ENCODE measurements at places on chromosomes 2 and 18. TPM values are rescaled to one million over a fixed set of nuclear protein-coding genes. Genes with fewer than 3 reads are reported as not detected.

DSG1 gene
- not detected for total RNA-seq

CRYGD gene
- total RNA-seq = not detected

KCNK3 gene
- total RNA-seq = not detected

ABCG5 gene
- not detected for total RNA-seq

LOXL3 gene
- total RNA-seq = 3.1 TPM

DNA sequence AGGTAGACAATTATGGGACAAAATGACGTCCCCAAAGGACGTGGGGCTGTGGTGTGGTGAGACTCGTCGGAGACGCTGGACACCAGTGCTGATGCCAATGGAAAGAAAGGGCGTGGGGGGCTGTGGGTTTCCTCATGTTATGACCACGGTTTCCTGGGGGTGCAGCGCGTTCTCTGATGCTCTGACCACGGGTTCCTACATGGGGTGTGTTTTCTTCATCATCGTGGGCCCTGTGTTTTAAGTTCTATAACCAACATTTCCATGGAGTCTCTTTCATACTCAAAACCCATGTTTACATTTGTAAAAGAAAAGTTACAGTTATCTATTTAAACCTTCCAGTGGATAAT lies 141.6 kb downstream of the RTP5 start:
- DNase-seq = no peak

- DNase-seq = no peak
These were observed 392.1 kb upstream of the KCNJ3 start for GRCh38 chr2:154306266-154306970.

- no peak for DNase-seq
These were observed 221.6 kb downstream of the CYP26B1 start for GRCh38 chr2:71926089-71926447.

DNA sequence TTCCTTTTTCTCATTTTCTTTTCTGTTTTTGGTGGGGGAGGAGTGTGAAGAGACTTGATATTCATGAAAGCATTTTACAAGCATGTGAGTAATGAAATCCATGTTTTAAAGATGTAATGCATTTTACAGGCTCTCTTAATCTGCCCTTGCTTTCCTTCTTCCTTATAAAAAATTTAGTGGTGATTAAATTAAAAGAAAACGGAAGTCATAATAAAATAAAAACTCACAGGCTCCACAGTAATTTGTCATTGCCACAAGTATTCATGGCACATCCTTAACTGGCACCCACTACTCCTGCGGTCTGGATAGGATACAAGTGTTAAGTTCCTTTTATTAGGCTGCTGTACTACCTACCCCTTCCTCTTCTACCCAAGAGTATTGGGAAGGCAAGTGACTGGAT lies 241.2 kb downstream of the SLC4A3 start:
- no peak for DNase-seq

- no peak for DNase-seq
These were observed 769 bp downstream of the ATF2 start for GRCh38 chr2:175167076-175167791.

- no peak for DNase-seq
These were observed 26.9 kb downstream of the COL4A3 start for GRCh38 chr2:227191367-227191766.

DNA sequence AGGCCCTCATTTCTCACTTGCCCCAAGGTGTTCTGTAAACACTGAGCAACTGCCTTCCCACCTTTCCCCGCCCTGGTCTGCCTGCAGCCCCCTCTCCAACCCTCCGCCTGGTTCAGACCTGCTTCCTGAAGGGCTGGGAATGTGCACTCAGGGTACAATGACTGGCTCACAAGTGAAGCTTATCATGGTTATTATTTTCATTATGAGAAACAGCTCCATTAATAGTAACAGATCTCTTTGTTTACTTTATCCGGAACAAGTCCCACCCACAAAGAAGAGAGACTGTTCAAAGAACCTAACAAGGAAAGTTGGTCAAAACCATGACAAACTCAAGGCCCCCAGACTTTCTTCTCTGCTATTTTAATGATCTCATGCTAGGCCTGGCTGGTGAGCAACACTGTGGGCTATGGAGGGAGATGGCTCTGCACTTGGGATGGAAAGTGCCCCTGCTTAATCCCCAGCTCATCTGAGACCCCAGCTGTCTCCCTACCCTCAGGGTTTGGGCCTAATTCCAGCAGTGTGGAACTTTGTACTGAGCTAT lies 36.7 kb downstream of the ARHGAP25 start:
- no peak for DNase-seq

DNA sequence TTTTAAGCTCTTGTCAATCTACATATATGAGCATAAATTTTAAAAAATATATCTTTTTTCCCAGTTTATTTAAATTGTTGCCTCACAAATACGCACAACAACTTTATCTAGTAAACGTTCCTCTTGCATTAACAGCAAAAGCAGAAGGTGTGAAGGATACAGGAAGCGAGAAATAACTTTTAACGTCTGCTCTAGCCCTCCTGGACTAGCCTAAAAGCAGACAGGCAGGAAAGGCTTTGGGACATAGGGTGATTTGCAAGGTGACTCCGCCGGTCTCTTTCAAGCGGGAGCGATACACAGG lies 434 bp upstream of the DUSP19 start:
- no peak for DNase-seq

- no peak for DNase-seq
These were observed 1.2 kb upstream of the LYG2 start for GRCh38 chr2:99256677-99257076.

- DNase-seq = peak; percentile 71
These were observed 186.4 kb downstream of the MREG start for GRCh38 chr2:215826838-215827441.

DNA sequence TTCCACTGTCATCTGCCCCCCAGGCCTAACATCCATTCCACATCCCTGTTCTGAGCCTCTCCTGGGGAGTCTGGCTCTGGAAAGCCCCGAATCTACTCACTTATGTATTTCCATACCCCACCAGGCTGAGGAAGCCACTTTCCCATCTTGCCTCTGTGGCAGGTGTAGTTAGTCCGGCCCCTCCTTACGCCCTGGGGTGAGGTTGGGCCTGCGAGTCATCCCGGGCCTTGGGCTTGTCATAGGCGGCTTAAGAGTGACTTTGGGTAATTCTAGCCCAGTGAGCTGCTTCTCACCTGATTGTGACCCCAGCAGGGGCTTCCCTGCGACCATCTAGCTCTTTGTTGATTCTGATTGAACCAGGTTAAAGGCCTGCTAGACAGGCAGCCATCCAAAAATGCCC lies 21.1 kb downstream of the PCARE start:
- peak; percentile 87 for DNase-seq

DNA sequence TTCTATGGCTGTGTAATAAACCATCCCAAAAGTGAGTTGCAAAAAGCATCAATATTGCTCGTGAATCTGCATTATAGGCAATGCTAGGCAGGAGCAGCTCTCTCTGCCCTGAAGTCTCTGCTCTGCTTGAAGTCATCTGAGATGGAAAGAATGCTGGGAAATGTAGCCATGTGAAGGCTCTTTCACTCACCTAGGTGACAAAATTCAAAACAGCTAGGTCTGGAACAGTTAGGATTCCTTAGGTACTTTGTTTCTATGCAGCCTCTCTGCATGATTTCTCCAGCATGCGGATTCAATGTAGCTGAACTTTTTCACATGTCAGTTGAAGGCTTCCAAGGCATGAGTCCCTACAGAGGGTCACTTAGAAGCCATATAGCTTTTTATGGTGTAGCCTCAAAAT lies 1383.7 kb downstream of the LRP1B start:
- no peak for DNase-seq

DNA sequence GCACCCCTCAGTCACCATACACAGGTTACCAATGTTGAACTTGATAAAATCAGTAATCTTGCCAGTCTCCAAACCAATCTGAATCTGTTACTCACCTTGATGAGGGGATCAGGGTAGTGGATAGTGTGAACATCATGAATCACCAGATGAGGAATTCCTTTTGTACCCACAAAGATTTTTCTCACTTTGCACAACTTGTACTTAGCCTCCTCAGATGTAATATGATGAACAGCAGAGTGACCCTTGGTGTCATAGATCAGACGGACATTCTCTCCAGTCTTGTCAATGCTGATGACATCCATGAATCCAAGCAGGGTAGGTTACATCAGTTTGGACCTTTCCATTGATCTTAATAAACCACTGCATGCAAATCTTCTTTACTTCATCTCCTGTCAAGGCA lies 54.7 kb downstream of the MDH1 start:
- DNase-seq = no peak

- DNase-seq = no peak
These were observed 218.4 kb upstream of the DTNA start for GRCh38 chr18:34491719-34492118.

DNA sequence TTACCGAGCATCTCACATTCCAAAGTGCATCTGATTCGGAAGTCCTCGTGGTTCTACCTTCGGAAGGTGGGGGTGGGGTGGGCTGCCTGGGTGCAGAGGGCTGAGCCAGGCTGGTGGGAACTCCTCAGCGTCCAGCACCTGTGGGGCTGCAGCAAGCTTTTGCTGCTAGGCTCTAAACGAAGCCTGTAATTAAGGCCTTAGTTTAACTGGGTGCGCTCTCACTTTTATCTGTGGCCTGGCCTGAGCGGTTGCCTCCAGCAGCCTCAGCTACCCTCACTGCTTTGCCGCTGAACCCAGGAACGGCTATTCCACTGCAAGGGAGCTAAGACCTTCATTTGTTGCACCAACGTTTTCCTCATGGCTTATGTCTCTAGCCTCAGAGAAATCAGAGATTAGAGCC lies 48.4 kb downstream of the TMEM17 start:
- no peak for DNase-seq

DNA sequence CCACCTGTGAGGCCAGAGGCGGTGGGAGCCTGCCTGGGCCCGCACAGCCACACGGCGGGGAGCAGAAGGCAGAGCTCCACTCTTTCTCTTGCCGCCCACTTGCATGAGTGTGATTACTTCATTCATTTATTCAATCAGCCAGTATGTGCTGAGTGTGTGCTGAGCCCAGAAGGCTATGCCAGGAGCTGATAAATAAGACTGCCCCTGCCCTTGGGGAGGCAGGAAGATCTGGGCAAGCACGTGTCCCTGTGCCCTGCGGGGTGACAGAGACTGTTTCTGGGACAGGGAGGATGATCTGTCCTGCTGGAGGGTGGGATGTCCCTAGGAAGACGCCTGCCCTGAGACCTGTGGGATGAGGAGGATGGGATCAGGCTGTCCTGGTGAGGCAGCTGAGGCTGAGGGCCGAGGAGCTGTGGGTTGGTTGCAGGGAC lies 250.8 kb downstream of the DYSF start:
- DNase-seq = no peak

DNA sequence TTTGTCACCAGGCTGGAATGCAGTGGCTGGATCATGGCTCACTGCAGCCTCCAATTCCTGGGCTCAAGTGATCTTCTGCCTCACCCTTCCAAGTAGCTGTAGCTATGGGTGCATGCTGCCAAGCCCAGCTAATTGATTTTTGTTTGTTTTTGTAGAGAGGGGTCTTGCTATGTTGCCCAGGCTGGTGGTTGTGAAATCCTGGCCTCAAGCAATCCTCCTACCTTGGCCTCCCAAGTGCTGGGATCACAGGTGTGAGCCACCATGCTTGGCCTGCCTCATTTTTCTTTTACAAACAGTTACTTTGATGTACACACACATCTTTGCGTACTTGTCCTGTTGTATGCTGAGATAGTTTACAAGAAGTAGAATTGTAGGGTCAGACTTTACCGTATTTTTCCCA lies 13.1 kb upstream of the ANKRD12 start:
- no peak for DNase-seq

DNA sequence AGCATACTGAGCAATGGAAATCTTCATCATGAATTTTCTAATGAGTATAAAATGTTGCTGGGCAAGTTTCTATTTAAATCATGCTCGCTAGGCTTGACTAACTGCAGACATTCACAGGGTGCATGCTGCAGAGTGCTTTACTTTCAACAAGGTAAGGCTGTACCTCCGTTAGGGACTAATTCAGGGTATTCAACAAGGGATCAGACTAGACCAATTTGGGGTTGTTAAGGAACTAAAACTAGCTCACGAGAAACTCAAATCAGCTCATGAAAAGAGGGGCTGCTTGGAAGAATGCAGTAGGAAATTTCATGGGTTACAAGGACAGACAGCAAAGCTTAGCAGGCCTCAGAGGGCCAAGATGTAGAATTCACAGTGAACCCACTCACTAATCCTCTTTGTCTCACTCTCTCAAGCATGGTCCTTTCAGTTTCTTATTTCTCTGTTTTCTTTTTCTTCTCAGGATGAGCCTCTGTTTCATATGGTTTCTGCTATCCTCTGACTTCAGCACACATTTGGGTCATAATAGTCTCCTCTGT lies 2.2 kb downstream of the MYO3B start:
- peak; percentile 15 for DNase-seq

DNA sequence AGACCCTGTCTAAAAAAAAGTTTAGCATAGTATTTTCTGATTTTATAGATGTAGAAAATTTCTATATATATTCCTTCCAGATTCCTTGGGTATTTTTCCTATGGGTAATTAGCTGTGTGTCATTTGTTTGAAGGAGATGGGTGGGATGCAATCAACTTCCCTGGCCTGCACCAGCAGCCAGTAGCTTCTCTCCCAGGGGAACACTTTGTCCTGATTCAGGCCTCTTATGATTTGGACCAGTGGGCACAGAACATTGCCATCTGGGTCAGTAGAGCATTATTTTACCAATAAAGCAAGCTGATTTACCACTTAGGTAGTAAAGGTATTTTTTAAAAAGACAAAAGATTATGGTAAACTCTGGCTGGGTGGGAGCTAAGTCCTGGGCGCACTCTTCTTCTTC lies 26.9 kb downstream of the UBE2F start:
- no peak for DNase-seq

DNA sequence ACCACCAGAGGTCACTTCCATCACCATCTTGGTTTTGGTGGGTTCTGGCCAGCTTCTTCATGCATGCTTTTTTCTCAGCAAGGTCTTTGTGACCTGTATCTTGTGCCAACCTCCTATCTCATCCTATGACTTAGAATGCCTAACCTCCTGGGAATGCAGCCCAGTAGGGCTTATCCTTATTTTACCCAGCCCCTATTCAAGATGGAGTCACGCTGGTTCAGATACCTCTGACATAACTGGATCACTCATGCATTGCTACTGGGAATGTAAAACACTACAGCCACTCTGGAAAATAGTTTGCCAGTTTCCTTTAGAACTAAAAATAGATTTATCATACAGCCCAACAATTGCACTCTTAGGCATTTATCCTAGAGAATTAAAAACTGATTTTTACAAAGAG lies 219.2 kb downstream of the IRS1 start:
- no peak for DNase-seq

DNA sequence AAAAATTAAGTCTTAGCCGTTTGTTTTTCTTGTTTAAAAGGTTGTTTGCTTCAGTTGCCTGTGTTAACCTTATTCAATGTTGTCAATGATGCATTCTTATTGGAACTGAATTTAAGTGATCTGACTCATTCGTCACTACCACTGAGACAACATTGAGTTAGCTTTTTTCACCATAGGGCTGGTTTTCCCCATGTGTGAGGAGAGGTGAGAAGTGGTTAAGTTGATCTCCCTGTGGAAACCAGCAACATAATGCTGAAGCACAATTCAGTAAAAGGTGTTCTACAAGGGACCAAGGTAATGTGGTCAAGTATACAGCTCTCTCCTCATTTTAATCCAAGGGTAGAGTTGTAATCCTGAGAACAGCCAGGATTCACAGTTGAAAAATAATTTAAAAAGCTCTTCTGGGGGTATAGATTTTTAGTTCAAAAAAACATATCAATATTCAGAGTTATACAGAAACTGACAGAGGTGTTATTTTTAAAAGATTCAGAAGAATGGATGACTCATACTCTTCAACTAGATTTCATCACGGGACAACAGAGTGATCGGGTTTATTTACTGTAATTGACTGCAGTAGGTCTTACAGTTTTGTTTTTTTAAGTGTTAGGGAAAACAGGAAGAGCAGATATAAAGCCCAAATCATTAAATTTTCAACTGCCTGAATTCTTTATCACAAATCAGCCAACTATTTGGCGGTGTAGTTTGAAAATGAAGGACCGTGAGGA lies 12.6 kb downstream of the NOP58 start:
- DNase-seq = peak; percentile 64

GRCh38 chr2:207663870-207664545 lies 38.8 kb upstream of the METTL21A start:
- DNase-seq = no peak
